ENCODE measurements at places on chromosomes 16 and 17. TPM values are rescaled to one million over a fixed set of nuclear protein-coding genes. Genes with fewer than 3 reads are reported as not detected.

The UNC45B gene
- not detected for total RNA-seq

- H3K4me1 ChIP-seq, result peaks cover 19% of the 10 kb centered on the region
- no peak for DNase-seq
- no peaks in the 10 kb centered on the region for H3K27me3 ChIP-seq
- no peaks in the 10 kb centered on the region for H3K36me3 ChIP-seq
- no peak overlapping the region for H3K4me3 ChIP-seq
- no peak overlapping the region for H3K27ac ChIP-seq
Observed at GRCh38 chr16:31242206-31242605, 17.6 kb upstream of the ITGAM start.

- H3K27me3 ChIP-seq, result no peaks in the 10 kb centered on the region
- H3K27ac ChIP-seq, result no peak overlapping the region
- H3K36me3 ChIP-seq, result no peaks in the 10 kb centered on the region
- DNase-seq, result no peak
Observed at GRCh38 chr16:20411055-20411454, 1.7 kb downstream of the ACSM5 start.

GRCh38 chr16:22217890-22218730, 12.0 kb downstream of the EEF2K start:
- peak overlapping the region; percentile 60 for H3K27ac ChIP-seq
- peak; percentile 90 for DNase-seq
- peaks cover 35% of the 10 kb centered on the region for H3K4me1 ChIP-seq
- H3K27me3 ChIP-seq, result no peaks in the 10 kb centered on the region

DNA sequence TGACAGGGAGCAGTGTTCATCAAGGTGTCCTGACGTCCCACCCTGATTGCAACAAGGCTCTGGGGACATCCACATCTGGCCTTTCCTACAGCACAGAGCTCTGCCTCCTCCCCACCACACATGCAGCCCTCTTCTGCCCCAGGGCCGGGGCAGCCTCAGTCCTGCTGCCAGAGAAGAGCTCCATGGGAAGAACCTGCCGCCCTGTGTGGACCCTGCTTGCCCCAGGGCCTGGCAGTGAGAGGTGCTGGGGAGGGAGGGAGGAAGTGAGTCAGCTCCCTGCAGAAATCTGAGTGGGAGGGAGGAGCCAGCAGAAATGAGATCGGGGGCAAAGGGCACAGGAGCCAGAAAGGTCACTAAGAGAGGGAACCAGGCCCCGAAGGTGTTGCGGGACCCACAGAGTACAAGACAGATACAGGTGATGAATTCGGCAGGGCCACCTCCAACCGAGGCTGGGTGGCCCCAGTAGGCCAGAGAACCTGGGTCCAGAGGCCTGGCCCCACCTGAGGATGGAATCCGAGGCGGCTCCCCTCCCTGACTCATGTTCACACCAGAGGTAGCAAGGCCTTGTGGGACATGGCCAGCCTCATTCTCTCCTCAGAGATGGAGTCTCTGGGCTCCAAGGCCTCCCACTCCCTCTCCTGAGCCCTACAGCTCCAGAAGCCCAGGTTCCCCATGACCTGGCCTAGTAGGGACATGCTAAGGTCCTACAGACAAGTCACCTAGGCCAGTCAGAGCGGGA, 24.8 kb downstream of the MYO18A start:
- DNase-seq, result no peak
- H3K27me3 ChIP-seq, result no peaks in the 10 kb centered on the region
- peaks cover 6% of the 10 kb centered on the region for H3K4me1 ChIP-seq
- no peak overlapping the region for H3K27ac ChIP-seq

- H3K27ac ChIP-seq, result no peak overlapping the region
- H3K27me3 ChIP-seq, result no peaks in the 10 kb centered on the region
Observed at GRCh38 chr16:3661311-3661710, 6.8 kb downstream of the DNASE1 start.

DNA sequence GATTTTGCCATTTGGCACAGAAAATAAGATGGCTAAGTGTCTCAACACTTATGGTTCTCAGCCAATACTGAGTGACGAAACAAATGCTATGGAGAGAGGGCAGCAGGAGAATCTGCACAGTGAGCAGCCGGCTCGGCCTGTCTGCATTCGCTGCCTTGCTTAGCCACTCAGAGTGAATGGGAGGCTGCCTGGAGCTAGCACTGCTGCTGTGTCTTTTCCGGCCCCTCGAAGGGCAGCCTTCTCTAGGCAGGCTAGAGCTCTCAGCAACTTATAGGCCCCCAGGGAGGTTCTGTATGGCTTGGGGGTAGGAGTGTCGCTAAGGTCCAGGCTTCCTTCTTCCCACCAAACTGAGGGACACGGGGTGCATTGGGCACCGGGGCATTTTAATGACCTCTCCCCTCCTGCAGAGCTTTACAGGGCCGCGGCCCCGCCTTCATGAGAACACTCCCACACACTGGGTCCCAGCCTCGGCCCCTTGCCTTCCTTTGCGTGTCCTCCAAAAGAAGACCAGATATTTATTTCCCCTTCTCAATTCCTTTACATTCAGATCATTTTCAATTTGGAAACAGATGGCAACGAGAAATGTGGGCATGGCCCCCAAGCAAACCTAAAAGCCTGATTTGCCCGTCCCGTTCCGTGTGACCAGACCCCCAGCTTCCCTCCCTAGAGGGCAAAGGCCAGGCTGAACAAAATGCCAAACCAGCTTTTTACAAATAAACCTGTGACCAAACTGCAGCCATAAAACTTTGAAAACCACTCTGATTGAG, 670.9 kb downstream of the TOX3 start:
- H3K36me3 ChIP-seq, result no peaks in the 10 kb centered on the region
- H3K27me3 ChIP-seq, result no peaks in the 10 kb centered on the region

Measured in B cell (primary cell).